ENCODE measurements at places on chromosomes 6 and 20. TPM values are rescaled to one million over a fixed set of nuclear protein-coding genes. Genes with fewer than 3 reads are reported as not detected.

Gene PRICKLE4
- not detected for total RNA-seq

Gene FERMT1
- total RNA-seq = 0.22 TPM

Gene ADGRF5
- total RNA-seq = not detected

Gene SPTLC3
- not detected for total RNA-seq

Gene CLDN20
- total RNA-seq = not detected

Gene RIMS1
- not detected for total RNA-seq

Gene BPIFB2
- not detected for total RNA-seq

Gene ARMH2
- not detected for total RNA-seq

Gene ESR1
- total RNA-seq = 0.15 TPM

Gene BPIFA1
- not detected for total RNA-seq

Gene ALDH8A1
- total RNA-seq = 0.85 TPM

Gene SRSF12
- 0.71 TPM for total RNA-seq

Gene EDN1
- not detected for total RNA-seq

All from CD8-positive, alpha-beta memory T cell (primary cell).